ENCODE measurements at places on chromosomes 1 and 21.
A peak's percentile ranks its signal among the peaks of the same experiment; 100 is the strongest.

DNA sequence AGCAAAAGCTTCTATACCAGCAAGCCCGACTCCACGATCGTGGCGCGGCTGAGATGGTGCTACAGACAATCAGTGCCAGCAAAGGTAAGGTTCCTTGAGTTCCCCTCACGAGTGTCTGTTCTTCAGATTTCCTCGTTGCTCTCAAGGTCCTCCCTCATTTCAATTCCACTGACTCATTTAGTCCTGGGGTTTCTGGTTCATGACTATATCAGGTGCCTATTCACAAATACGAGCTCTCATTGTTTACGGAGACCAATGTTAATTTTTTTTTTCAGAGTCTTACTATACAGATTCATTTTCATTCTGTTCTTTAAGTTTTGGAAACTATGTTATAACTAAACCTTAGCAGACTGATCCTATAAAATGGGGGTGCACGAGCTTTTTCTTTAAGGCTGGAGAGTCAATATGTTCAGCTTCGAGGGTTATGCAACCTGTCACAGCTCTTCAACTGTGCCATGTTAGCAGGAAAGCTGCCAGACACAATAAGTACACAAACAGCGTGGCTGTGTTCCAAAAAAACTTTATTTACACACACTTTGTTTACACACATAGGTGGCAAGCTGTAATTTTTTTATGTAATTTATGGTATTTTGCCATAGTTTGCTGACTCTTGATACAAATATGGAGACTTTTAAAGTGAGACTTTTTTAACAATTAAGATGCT, 134.3 kb downstream of the ZP4 start:
- DNase-seq, result no peak

DNA sequence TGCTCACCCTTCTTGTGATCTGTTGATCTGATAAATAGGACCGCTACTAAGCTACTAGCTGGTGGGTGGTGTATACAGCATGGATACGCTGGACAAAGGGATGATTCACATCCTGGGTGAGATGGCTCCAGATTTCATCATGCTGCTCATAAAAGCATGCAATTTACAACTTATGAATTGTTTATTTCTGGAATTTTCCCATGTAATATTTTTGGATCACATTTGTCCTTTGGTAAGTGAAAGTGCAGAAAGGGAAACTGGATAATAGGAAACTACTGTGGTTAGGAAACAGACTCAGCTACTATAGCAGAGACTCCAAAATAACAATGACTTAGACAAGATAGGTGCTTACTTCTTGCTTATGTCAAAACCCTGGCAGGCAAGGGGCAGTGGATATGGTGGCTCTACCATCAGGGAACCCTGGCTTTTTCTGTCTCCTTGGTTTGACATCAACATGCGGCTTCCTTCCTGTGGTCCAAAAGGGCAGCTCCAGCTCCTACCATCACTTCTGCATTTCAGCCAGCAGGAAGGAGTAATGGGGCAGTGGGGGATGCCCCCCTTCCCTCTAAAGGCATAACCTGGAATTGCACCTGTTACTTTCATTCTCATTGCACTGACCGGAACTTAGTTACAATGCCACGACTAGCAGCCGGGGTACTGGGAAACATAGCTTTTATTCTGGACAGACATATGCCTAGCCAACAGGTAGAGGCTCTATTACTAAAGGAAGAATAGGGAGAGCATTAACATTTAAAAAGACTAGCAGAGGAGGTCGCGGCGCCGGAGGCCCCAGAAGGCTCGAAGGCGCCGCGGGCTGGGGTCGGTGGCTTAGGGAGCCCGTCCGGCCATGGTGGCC, 13.8 kb upstream of the AK2 start:
- peak; percentile 55 for DNase-seq

GRCh38 chr1:89763649-89763986, 57.2 kb upstream of the LRRC8D start:
- DNase-seq, result no peak

- DNase-seq, result no peak
Observed at GRCh38 chr1:55446351-55446750, 231.2 kb upstream of the USP24 start.

GRCh38 chr1:82486468-82486867, 685.7 kb downstream of the ADGRL2 start:
- DNase-seq, result no peak

DNA sequence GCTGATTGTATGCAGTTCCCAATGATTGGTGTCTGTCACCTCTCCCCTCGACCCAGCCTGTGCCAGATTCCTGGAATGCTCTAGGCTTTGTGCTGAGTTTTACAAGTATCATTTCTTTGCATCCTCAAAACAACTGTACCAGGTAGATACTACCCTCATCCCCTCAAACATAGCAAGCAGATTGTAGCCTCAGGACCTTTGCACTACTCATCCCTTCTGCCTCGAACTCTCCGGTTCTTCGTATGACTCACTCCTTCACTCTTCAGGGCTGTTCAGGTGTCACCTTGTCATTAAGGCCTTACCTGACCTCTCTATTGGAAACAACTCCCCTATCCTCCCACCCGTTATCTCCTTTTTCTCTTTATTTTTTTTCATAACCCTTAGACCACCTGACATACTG, 8.0 kb downstream of the KCNC4 start:
- no peak for DNase-seq

GRCh38 chr1:44417351-44418021, 12.4 kb downstream of the RNF220 start:
- DNase-seq, result no peak

GRCh38 chr1:15262706-15263105, 15.7 kb downstream of the FHAD1 start:
- DNase-seq, result no peak

DNA sequence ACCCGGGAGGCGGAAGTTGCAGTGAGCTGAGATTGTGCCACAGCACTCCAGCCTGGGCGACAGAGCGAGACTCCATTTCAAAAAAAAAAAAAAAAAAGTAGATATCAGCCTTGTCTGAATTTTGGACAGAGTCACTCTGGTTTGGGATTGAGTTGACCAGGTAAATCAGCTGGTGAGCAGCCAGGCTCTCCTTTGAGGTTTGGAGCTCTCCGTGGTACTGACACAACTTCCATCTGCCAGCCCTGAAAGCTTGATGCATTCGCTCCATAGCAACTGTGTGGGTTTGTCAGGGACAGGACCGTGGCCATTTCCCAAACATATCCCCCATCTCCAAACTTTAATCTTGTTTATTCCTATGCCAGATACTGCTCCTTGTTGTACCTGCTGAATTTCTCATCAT, 155.2 kb downstream of the DMRTA2 start:
- DNase-seq, result no peak

GRCh38 chr1:96632045-96632664, 89.4 kb upstream of the PTBP2 start:
- no peak for DNase-seq

DNA sequence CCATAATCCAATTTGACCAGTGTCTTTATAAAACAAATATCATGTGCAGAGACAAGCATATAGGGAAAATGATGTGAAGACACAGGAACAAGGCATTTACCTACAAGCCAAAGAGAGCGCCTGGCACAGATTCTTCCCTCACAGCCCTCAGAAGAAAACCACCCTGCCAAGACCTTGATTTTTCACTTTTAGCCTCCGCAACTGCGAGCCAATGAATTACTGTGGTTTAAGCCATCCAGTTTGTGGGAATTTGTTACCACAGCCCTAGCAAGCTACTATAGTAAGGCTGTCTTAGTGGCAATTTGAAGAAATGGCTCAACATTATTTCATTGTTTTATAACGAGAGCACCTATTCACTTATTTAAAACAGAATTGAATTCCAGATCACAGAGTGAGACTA, 85.7 kb upstream of the CCDC190 start:
- DNase-seq, result no peak

GRCh38 chr1:7707527-7707926, 63.6 kb upstream of the VAMP3 start:
- no peak for DNase-seq

GRCh38 chr1:50080904-50081586, 27.7 kb upstream of the ELAVL4 start:
- DNase-seq, result peak; percentile 12

- DNase-seq, result no peak
Observed at GRCh38 chr1:206555473-206555935, 48.2 kb downstream of the RASSF5 start.

DNA sequence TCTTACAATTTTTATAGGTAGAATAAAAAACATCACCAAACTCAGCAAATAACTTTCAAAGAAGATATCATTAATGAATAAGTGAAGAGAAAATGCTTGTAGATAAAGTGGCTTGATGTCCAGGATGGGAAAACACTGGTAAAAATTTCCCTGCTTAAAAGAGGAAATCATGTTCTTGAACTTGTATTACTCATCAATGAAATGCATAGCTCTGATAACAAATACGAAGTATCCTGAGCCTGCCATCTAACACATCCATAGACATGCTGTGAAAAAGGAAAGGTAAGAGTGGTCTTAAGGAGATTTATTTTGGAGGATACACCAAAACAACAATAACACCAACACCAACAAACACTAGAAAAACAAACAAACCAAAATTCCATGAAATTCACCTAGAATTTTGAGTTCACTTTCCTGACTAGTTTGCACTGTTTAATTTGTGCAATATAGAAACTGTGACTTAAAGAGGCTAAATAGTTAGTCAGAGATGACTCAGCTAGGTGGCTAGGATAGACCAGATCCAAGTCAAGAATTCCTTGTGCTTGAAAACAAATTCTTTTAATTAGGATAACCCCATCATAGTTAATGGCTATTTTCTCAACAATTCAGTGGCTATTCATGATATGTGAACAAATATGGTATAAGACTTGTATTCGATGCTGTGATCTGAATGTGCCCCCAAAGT, 179.8 kb upstream of the KCNK2 start:
- no peak for DNase-seq

DNA sequence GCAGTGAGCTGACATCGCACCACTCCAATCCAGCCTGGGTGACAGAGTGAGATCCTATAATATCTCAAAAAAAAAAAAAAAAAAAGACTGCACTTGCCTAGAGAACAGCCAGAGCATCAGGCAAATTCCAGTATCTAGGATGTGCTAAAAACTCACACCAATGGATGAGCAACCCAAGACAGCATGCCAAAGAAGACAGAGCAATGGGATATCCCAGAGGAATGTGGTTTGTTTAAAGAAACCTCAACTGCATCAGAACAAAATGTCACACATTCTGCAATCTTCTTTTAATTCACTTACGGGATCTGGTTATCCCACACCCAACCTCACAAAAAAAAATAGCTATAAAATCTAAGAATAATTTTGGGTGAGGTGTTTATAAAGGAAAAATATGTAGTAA, 7.3 kb downstream of the KCNH1 start:
- no peak for DNase-seq

- no peak for DNase-seq
Observed at GRCh38 chr1:38790422-38791163, 69.0 kb downstream of the RRAGC start.

GRCh38 chr1:167141963-167142362, 48.1 kb downstream of the STYXL2 start:
- no peak for DNase-seq

- no peak for DNase-seq
Observed at GRCh38 chr1:100835866-100836842, 58.5 kb downstream of the EXTL2 start.

DNA sequence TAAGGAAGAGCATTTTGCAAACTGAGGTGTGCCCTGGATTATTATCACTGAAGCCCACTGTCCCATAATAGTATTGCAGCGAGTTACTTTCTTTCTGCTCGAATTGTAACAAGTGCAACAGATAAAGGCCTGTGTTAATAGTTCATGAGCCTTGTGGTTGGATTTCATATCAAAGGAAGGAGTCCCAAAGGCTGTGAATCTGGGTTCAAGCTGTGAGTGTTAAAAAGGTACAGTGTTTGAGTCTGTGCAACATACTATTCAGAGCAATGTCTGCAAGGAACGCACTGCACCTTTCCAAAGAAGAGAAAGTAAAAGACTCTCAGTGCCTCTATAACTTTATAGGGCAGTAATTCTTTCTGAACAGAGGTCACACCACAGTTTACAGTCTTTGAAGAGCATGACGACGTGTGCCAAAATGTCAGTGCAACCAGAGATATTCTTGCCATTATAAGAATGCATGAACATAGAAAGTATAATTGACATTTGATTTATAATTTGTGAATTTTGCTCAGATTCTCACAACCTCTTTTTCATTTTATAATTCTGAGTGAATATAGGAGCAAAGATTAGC, 79.1 kb downstream of the CDC7 start:
- DNase-seq, result no peak

- no peak for DNase-seq
Observed at GRCh38 chr1:35931446-35932157, 697 bp downstream of the AGO3 start.

DNA sequence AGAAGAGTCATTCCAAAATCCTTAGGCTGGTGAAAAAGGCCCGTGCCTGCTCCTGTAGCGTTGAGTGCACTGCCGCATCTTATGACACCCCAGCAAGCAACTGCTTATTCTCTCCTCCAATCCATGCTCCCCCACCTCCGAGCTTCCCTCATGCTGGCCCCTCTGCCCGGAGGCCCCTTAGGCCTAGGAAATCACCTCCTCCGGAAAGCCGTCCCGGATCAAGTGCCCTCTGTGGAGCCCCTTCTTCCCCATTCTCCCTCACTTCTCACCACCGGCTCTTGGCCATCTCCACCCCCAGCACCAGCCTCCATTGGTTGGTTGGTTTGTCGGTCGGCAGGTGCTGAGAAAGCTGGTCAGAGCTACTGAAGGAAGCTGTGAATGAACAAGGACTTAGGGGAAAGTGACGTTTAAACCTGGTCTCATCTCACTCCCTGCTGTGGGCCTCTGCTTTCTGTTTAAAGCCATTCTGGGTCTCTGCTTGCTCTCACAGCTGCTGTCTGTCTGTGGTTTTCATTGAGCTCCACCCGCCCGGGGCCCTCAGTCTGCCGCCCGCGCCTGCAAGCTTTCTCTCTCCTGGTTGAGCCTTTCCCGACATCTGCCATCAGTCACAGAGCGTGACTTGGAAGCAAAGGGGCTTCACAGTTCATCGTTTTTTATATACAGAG, 122.2 kb downstream of the KCNN3 start:
- DNase-seq, result no peak

DNA sequence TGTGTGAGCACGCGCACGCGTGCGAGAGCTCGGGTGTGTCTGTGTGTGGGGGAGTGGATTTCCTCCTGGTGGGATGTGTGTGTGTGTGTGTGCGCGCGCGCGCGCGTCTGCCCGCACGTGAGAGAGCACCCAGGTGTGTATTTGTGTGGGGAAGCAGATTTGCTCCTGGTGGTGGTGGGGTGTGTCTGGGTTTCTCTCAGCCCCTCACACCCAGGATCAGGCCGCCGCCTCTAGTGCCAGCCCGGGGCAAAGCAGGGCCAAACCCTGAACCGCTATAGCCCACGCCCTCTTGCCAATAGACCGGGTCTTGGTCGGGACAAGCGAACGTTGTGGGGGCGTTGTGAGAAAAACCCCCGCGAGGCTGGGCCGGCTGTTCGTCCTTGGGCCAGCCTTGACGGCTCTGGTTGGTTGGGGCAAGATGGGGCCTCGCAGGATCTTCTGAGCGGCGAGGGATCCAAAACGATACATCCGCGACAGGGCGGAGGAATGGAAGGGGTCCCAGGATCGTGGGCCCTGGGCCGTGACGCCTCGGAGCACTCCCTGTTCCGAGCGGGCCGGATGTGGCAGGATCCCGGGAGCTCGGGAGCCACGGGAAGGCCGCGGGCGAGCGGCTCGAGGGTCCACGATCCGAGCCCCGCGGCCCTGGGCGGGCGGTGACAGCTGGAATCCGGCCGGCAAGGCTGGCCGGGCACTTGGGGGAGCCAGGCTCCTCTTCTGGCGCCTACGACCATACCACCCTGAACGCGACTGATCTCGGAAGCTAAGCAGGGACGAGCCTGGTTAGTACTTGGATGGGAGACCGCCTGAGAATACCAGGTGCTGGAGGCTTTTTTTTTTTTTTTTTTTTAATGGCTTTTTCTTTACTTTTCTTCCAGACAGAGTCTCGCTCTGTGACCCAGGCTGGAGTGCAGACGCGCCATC, 68.2 kb downstream of the RNF187 start:
- no peak for DNase-seq

Data from SW 1271 (cell line).